ENCODE measurements at places on chromosomes 13 and 19.
A peak's percentile ranks its signal among the peaks of the same experiment; 100 is the strongest.

DNA sequence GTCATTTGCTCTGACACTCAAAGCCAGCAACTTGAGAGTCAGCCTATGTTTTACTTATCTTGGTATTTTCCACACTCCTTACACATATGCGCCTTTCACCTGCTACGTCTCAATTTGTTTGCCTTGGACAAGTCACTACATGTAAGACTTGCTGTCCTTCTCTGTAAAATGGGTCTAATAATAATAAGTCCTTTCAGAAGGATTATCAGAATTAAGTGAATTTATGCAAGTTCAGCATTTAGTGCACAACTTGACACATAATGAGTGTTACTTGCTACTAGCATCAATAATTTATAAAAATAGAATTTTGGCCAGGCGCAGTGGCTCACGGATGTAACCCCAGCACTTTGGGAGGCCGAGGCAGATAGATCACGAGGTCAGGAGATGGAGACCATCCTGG, 71.1 kb upstream of the UBL3 start:
- H3K4me3 ChIP-seq, result no peak overlapping the region
- no peaks in the 10 kb centered on the region for H3K27me3 ChIP-seq
- H3K27ac ChIP-seq, result no peak overlapping the region
- H3K4me1 ChIP-seq, result peaks cover 4% of the 10 kb centered on the region
- no peak for DNase-seq

GRCh38 chr13:51839711-51840540, 5.1 kb downstream of the TMEM272 start:
- no peak for DNase-seq
- no peaks in the 10 kb centered on the region for H3K4me1 ChIP-seq
- H3K36me3 ChIP-seq, result no peaks in the 10 kb centered on the region

DNA sequence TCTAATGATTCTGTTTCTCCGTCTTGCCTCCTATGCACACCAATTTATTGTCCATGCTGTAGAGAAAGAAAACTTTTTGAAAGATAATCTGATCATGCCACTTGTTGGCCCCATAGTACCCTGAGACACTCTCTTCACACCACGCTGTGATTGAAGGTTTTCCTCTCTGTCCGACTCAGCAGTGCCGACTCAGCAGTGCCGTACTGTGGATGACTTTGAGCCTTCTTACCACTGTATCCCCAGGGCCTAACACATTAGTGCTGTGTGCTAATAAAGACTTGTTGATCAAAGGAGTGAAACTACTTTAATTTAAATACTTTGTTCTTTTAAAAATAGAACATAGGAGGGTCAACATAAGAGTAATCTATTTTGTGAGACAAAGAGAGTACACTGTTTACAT, 429.6 kb downstream of the KLF12 start:
- H3K4me3 ChIP-seq, result no peak overlapping the region
- DNase-seq, result no peak
- H3K4me1 ChIP-seq, result no peaks in the 10 kb centered on the region
- H3K27ac ChIP-seq, result no peak overlapping the region
- no peaks in the 10 kb centered on the region for H3K36me3 ChIP-seq

DNA sequence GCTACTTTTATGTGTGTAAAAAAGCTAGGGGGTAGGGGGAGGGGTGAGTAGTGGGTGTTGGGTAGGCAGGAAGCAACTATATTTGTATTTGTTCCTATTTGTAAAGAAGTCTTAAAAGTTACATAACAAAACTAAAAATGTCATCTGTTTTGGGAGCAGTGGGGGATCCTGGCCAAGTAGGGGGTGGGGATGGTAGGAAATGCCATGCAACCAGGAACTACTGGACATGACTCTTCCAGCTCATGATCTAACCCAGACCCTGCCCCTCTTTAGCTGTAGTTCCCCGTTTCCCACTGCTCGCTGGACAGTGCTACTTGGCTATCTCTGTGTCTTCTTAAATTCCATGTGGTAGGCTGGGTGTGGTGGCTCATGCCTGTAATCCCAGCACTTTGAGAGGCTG, 3.2 kb downstream of the GTF3A start:
- no peak overlapping the region for H3K4me3 ChIP-seq
- no peaks in the 10 kb centered on the region for H3K27me3 ChIP-seq
- peaks cover 12% of the 10 kb centered on the region for H3K36me3 ChIP-seq
- peak overlapping the region; percentile 92 for H3K27ac ChIP-seq

DNA sequence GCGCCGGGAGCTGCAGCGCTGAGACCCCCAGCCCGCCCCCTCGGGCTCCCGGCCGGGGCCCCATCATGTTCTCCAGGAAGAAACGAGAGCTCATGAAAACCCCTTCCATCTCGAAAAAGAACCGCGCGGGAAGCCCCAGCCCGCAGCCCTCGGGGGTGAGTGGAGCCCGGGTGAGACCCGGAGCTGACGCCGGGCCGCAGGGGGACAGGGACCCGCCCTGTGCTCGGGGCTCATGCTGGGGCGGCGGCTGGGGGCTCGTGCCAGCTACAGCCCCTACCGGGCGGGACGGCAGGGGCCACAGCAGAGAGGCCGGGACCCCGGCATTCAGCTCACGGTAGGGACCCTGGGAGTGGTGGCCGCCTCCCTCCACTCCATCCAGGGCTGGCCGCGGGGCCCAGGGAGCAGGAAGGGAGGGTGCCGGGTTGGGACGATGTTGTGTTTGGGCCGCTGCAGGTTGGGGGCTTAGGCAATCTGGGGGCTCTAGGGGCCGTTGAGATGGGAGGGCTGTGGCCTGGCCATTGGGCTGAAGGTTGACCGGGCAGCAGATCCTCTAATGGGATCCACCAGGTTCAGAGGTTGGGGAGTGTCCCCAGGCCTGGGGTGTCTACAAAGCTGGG, 482 bp downstream of the ARHGAP45 start:
- H3K36me3 ChIP-seq, result no peaks in the 10 kb centered on the region
- peak overlapping the region; percentile 69 for H3K4me3 ChIP-seq
- DNase-seq, result no peak
- H3K27ac ChIP-seq, result peak overlapping the region; percentile 18
- peaks cover 9% of the 10 kb centered on the region for H3K4me1 ChIP-seq

DNA sequence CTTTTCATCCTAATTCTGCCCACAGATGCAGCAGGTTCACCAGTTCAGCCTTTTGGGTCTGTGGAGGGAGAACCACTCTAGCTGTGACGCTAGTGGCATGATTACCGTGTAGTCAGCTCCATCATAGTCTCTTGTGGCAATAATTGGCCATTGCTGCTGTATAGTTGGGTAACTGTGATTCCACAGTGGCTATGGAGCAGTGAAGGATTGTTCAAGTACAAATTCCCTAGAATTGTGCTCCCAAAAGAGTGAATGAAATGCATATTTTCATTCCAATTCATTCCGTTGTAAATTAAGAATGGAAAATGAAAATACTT, 856 bp downstream of the TEX26 start:
- DNase-seq, result no peak
- no peak overlapping the region for H3K4me3 ChIP-seq
- H3K4me1 ChIP-seq, result no peaks in the 10 kb centered on the region
- H3K36me3 ChIP-seq, result no peaks in the 10 kb centered on the region
- no peaks in the 10 kb centered on the region for H3K27me3 ChIP-seq

GRCh38 chr13:113166681-113167080, 8.2 kb downstream of the PROZ start:
- no peak overlapping the region for H3K4me3 ChIP-seq
- H3K36me3 ChIP-seq, result no peaks in the 10 kb centered on the region
- no peak overlapping the region for H3K27ac ChIP-seq
- no peaks in the 10 kb centered on the region for H3K4me1 ChIP-seq
- no peak for DNase-seq
- peaks cover 9% of the 10 kb centered on the region for H3K27me3 ChIP-seq

DNA sequence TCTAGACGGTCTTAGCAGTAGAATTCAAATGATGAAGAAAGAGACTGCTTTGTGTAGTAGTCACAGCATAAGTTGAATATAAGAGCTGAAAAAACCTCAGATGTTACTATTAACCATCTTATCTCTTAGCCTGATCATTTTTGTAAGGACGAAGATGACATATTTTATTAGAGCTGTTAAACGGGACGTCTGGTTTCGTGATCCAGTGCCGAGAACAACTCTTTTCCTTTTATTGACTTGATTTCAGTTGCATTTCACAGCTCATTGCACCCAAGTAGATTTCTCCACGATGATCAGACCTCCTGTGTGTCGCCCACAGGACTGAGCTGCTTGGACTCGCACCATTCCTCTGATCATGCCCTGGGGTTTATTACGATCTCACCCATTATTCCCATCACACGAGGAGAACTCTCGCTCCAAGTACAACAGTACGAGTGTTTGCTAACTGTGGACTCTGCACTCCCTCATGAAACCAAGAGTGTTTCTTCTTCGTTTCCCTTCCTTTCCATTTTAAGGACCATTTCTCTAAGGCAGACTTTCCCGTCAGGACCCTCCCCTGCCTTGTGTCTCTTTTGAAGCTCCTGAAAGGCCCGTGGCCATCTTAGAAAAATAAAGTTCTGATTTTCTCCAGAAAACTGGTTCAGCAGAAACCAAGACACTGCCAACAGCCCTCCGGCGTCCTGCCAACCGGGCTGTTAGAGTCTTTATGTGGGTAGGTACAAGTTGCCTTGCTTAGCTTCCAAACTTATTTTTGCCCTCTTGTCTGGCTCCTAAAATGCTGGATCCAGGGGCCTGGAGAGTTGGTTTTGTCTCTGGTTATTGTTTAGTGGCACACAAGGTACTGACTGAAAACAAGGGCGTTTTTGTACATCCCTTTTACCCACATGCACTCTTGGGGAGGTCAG, 48.2 kb upstream of the RNF113B start:
- H3K36me3 ChIP-seq, result no peaks in the 10 kb centered on the region
- no peak overlapping the region for H3K27ac ChIP-seq
- H3K27me3 ChIP-seq, result no peaks in the 10 kb centered on the region
- DNase-seq, result no peak
- H3K4me1 ChIP-seq, result no peaks in the 10 kb centered on the region
- H3K4me3 ChIP-seq, result peak overlapping the region; percentile 11

DNA sequence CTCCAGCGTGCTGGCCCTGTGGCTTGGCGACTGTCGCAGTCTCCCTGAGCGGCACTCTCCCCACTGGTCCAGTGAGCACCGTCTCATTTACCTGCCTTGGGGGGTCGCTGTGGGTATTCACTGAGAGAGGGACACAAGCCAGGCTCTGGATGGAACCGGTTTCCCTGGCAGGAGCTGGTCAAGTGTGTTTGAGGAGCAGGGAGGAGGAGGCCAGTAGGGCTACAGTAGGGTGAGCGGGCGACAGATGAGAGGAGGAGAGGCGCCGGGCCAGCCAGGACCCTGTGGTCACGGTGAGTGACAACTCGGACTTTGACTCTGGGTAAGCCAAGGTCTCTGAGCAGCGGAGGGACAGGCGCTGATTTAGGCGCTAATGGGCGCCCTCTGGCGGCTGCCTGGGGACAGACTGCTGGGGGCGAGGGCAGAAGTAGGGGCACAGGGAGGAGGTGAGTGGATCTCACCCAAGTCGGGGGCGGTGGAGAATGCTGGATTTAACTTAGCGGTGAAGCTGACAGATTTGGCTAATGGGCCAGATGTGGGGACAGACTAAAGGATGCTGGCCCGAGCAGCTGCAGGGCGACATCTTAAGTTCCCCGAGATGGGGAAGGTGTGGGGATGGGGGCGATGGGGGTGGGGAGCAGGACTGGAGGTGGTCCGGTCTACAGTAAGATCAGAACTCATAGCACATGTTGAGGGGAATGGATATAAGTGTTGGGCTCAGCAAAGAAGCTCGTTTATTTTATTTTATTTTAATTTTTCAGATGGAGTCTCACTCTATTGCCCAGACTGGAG, 4.7 kb upstream of the PRMT1 start:
- H3K4me1 ChIP-seq, result no peaks in the 10 kb centered on the region
- no peaks in the 10 kb centered on the region for H3K27me3 ChIP-seq
- peak overlapping the region; percentile 79 for H3K27ac ChIP-seq
- H3K36me3 ChIP-seq, result no peaks in the 10 kb centered on the region

DNA sequence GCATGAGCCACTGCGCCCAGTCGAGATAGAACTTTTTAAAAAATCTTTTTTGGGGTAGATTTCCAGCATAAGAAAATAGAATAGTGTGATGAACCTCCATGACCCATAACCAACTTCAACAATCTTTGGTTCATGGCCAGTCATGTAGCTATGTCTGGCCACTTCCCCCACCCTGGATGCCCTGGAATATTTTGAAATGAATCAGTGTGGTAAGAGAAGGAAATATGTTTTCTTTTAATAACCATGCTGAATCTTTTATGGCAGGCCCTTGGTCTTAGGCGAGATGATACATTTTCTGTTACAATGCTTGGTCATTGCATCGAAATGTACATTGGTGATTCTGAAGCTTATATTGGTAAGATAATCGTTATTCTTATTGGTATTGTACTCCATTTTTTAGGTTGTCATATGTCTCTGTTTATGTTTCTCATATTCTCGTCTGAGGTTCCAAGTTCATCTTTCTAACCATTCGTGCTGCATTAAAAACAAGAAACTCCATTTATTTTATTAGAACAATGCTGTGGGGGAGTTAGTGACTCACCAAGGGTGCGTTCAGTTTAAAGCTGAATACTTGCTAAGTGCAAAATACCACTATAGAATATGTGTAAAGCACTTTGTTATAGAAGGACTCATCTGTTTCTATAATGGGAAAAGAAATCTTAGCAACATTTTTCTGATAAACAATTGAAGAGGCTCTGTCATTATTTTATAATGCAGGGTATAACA, 16.4 kb upstream of the UPF3A start:
- no peaks in the 10 kb centered on the region for H3K27me3 ChIP-seq
- H3K27ac ChIP-seq, result no peak overlapping the region
- H3K36me3 ChIP-seq, result peaks cover 3% of the 10 kb centered on the region

- H3K4me1 ChIP-seq, result no peaks in the 10 kb centered on the region
- H3K27me3 ChIP-seq, result no peaks in the 10 kb centered on the region
- peak overlapping the region; percentile 100 for H3K27ac ChIP-seq
- H3K4me3 ChIP-seq, result peak overlapping the region; percentile 69
- no peak for DNase-seq
These were observed 21.1 kb upstream of the OR10H1 start for GRCh38 chr19:15836330-15837220.

DNA sequence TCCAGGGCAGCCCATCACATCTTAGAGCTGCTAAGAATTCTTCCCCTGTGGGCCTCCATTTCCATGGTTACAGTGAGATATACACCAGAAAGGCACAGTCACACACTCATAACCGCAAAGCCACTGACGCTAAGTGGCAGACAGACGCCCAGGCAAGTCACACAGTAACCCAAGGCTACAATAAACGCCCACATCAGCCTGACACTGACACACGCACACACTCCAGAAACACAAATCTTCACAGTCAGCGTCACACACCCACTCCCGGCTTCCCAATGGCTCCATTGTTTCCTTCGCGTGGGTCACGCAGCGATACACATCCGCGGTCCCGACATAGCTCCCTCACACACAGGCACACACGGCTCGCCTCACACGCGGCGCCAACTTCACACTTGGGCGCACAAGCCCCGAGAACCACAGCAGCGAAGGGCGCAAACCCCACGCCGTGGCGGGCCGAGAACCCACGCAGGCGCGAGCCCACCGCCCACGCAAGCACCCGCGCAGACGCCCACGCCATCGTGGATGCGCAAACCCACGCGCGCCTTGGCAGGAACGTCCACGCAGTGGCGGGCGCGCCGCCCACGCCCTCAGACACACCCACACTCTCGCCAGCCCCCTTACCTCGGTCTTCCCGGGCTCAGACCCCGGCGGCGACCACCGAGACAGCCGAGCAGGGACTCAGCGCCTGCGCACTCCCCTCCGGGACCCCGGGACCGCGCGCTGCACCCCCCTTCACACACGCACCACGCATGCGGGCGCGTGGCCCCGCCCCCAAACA, at the start of gene ZNF667:
Gene ZNF667, minus strand, starts transcription at position 695 of the 778 bp plus-strand sequence. CDS start 14,975 bp downstream, outside the sequence.
- peak within 1 kb of the TSS; percentile 95 for H3K4me3 ChIP-seq
- H3K27me3 ChIP-seq, result no peaks in the 10 kb centered on the region
- no peaks in the 10 kb centered on the region for H3K4me1 ChIP-seq
- no peak for DNase-seq
- H3K36me3 ChIP-seq, result peaks cover under 1% of the 10 kb centered on the region
